ENCODE measurements at places on chromosomes 7 and 10. TPM values are rescaled to one million over a fixed set of nuclear protein-coding genes. Genes with fewer than 3 reads are reported as not detected.

Gene NACAD
- 1.3 TPM for total RNA-seq

Gene SNCG
- not detected for total RNA-seq

Gene AMPH
- total RNA-seq, result not detected

GRCh38 chr7:100132697-100133151 is 6.0 kb downstream of the MBLAC1 start:
- peak; percentile 34 for DNase-seq
- H3K4me3 ChIP-seq, result no peak overlapping the region
- H3K27me3 ChIP-seq, result no peaks in the 10 kb centered on the region
- H3K36me3 ChIP-seq, result no peaks in the 10 kb centered on the region
- peaks cover 19% of the 10 kb centered on the region for H3K4me1 ChIP-seq

GRCh38 chr7:81298951-81299666 is 380.3 kb upstream of the SEMA3C start:
- H3K27me3 ChIP-seq, result no peaks in the 10 kb centered on the region
- no peaks in the 10 kb centered on the region for H3K36me3 ChIP-seq
- no peak overlapping the region for H3K27ac ChIP-seq
- no peak for DNase-seq

Measured in CD8-positive, alpha-beta memory T cell (primary cell).